ENCODE measurements at places on chromosomes 16 and 17.
A peak's percentile ranks its signal among the peaks of the same experiment; 100 is the strongest.

DNA sequence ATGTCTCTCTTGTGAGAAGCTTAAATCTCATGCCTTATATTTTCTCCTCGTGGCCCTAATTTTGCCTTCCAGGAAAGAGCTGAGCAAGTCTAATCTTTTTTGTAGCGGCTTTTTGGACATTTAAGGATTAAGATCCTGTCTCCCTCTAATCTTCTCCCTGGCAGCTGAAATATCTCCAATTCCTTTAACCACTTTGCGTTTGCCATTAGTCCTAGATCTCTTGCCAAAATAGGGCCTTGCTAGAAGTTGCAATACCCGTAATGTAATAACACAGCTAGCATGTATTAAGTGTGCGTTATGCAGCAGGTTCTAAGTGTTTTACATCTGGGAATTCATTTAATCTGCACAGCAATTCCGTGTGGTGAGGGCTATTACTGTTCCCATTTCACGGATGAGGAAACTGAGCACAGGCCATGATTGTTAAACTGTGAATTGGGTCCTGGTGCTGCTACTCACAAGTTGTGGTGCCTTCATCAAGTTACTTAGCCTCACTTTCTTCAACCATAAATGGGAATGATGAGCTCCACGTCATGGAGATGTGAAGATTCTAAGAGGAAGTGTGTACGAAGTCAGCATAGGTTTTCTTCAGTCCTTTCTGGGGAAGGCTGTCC lies 198.9 kb upstream of the ASIC2 start:
- DNase-seq: no peak

GRCh38 chr17:71444078-71444477 lies 676.7 kb upstream of the SOX9 start:
- no peak for DNase-seq

DNA sequence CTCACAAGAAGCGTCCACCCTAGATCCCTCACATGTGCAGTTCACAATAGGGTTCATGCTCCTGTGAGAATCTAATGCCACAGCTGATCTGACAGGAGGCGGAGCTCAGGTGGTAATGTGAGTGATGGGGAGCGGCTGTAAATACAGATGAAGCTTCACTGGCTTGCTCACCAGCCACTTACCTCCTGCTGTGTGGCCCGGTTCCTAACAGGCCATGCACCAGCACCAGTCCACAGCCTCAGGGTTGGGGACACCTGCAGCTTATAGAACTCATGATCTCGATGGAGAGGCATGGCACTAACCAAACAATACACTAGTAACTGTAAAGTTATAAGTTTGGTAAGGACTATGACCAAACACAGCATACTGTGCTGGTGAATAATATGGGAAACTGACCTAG lies 368.0 kb upstream of the CDH5 start:
- DNase-seq: no peak

DNA sequence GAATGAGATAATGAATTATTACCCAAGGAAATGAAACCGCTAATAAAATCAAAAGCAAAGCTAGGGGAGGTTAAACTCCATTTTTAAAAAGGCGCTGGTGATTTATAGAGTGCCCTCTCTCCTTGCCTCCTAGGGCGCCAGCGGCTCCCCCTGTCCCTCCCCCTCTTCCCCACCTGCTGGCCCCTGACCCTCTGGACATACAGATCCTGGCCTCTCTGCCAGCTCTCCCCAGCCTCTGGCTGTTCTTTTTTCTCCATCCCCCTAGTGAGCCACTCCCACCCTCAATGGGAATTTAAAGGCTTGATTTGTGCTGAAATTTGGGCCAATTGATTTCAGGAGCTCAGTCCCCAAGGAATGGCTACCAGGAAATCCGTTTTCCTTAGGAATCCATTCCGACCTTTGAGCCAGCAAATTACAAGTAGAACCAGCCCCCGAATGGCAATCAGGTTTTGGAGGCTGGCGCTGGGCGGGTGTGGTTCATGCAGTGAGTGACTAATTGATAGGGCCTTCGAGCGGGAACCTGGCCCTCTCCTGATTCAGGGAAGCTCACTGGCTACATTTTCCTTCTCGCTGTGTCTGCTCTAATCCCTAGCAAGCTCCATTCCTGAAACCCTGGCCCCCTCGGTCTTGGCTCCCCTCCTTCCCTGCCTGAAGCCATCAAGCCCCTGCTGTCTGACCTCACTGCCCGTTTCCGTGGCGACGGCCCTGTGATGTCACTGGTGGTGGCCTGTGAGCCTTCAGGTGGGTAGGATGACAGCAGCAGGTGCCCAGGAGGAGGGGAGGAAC lies 141.9 kb upstream of the SDK2 start:
- DNase-seq: no peak

DNA sequence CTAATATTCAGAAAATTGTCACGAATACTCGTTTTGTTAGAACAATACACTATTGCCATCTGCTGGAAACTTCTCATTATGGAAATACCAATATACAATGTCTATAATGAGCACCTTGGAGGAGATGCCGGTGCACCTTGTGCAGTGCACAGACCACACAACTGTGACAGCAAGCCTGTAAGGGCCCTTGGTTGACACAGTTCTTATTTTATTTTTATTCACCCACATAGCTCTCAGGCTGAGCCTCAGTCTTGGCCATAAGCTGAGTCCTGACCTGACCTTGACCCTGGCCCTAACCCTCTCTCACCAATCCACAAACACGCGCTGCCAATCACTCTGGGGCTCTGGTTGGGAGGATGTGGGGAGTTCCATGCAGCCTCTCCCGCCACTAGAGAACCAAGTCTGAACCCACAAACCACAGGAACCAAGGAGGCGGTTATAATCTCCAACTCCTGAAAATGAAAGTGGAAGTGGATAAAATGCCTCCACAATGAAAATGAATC lies 7.6 kb downstream of the AIPL1 start:
- DNase-seq: peak; percentile 52

GRCh38 chr17:47785538-47786123 lies 36.0 kb downstream of the OSBPL7 start:
- peak; percentile 49 for DNase-seq

- DNase-seq: no peak
Observed at GRCh38 chr16:79272141-79272577, 328.4 kb downstream of the MAF start.

- DNase-seq: no peak
Observed at GRCh38 chr16:20175358-20175757, 101.7 kb upstream of the GPR139 start.

DNA sequence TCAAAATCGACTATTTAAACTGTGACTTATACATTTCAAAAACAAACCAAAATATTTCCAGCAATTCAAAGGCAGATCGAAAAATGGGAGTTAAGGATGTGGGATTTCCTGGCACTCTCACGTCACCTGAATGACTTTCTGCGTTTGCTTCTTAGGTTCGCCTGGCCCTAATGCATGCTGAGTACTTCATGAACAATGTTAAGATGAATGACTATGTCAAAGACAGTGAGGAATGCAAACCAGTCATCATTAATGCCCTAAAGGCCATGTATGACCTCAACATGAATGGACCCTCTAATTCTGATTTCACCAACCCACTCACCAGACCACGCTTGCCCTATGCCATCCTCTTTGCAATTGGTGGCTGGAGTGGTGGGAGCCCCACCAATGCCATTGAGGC lies 7.3 kb downstream of the KLHL10 start:
- DNase-seq: no peak

- no peak for DNase-seq
Observed at GRCh38 chr17:74825952-74826719, 33.5 kb downstream of the GRIN2C start.

DNA sequence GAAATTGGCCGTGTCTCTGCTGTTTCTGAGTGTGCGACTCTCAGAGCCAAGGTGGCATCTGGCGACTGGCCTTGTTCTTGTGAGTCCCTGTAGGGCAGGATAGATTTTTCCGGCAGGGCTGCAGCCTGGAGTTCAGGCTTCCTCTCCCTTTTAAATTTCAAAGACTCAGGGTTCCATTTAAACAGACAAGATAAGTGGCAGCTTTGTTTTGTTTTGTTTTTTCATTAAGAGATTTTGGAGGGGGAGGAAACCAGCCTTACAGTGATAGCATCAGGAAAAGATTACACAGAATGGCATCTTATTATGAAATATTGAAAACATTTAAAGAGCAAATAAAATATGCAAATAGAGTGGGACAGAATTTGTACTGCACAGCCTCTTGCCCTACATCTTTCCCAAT lies 151.3 kb downstream of the RPTOR start:
- DNase-seq: no peak

DNA sequence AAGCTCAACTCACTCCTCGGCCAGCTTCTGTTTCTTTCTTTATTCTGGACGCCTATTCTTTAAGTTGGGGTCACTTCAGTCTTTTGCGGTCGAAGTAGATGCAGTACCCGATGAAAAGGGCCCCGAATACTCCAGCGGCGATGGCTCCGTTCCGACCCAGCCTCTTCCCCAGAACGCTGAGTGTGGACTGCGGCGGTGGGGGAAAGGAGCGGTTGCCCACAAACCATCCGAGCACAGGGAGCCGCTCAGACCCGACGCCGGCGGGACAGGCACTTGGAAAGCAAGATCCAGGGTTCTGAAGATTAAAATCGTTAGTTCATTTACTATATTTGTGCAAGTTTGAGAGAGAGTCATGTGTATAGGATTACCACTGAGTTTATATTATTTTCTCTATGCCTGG lies 22.5 kb downstream of the SLFN12L start:
- no peak for DNase-seq

- DNase-seq: no peak
Observed at GRCh38 chr17:32786169-32786568, 90.8 kb downstream of the MYO1D start.

GRCh38 chr16:457732-458400 lies 32.4 kb downstream of the RAB11FIP3 start:
- DNase-seq: peak; percentile 39

GRCh38 chr17:27339836-27340550 lies 46.1 kb downstream of the WSB1 start:
- DNase-seq: no peak

GRCh38 chr17:72004611-72005331 lies 116.0 kb upstream of the SOX9 start:
- DNase-seq: no peak

GRCh38 chr17:58974354-58974753 lies 132.3 kb downstream of the TRIM37 start:
- DNase-seq: no peak

DNA sequence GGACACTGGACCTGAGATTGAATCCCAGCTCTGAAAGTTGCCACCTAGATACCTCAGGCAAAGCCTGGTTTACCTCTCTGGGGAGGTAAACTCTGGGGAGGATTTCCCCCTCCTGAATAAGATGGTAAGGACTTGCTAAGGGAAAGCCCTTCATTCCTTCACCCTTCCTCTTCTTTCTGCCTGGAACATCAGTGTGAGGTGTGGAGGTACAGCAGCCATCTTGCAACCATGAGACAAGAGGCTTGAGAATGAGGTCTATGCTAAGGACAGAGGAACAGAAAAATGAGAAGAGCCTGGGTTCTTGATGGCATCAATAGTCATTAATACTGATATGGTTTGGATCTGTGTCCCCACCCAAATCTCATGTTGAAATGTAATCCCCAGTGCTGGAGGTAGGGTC lies 23.7 kb upstream of the ADCY9 start:
- DNase-seq: no peak

GRCh38 chr17:44899074-44899782 lies at the start of gene EFTUD2:
TSS of gene EFTUD2 (minus strand) at chr17:44899445. CDS start at chr17:44894521, 4,924 bp downstream.
- peak; percentile 92 for DNase-seq

Measured in mesenchymal stem cell (in vitro differentiated cells and primary cell).